ENCODE measurements at places on chromosomes 12 and 14. TPM values are rescaled to one million over a fixed set of nuclear protein-coding genes. Genes with fewer than 3 reads are reported as not detected.
A peak's percentile ranks its signal among the peaks of the same experiment; 100 is the strongest.

GRCh38 chr12:107032266-107032665 is 45.3 kb upstream of the MTERF2 start:
- H3K4me1 ChIP-seq, result peaks cover 14% of the 10 kb centered on the region
- DNase-seq, result no peak
- H3K27ac ChIP-seq, result no peak overlapping the region
- H3K27me3 ChIP-seq, result no peaks in the 10 kb centered on the region

GRCh38 chr12:54936736-54937135 is 47.8 kb downstream of the TESPA1 start:
- DNase-seq, result no peak
- H3K4me3 ChIP-seq, result no peak overlapping the region
- H3K4me1 ChIP-seq, result peaks cover 10% of the 10 kb centered on the region

DNA sequence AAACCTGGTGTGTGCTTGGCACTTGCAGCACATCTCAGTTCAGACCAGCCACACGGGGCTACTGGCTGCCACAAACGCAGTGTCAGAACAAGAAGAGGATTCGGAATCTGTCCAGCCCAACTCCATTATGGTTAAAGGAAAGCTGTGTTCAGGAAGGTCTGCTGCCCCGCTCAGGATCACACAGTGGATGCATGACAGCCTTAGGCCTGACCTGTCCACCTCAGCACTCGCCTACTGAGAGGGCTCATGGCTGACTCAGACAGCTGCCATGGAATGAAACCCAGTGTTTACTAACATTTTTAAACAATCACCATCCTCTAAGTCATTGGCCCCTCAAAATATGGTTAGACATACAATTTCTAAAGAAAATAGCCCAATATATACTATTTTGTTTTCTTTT is 5.6 kb upstream of the NIN start:
- H3K36me3 ChIP-seq, result no peaks in the 10 kb centered on the region
- H3K4me3 ChIP-seq, result no peak overlapping the region
- no peak for DNase-seq
- no peak overlapping the region for H3K27ac ChIP-seq
- peaks cover 20% of the 10 kb centered on the region for H3K4me1 ChIP-seq

EPYC gene
- total RNA-seq, result not detected

GRCh38 chr14:102746634-102747438 is 30.4 kb upstream of the TRAF3 start:
- peaks cover 4% of the 10 kb centered on the region for H3K4me1 ChIP-seq
- H3K27ac ChIP-seq, result peak overlapping the region; percentile 67
- H3K27me3 ChIP-seq, result no peaks in the 10 kb centered on the region
- H3K4me3 ChIP-seq, result no peak overlapping the region

ATL1 gene
- 15.9 TPM for total RNA-seq
